ENCODE measurements at places on chromosomes 13 and 19.

DNA sequence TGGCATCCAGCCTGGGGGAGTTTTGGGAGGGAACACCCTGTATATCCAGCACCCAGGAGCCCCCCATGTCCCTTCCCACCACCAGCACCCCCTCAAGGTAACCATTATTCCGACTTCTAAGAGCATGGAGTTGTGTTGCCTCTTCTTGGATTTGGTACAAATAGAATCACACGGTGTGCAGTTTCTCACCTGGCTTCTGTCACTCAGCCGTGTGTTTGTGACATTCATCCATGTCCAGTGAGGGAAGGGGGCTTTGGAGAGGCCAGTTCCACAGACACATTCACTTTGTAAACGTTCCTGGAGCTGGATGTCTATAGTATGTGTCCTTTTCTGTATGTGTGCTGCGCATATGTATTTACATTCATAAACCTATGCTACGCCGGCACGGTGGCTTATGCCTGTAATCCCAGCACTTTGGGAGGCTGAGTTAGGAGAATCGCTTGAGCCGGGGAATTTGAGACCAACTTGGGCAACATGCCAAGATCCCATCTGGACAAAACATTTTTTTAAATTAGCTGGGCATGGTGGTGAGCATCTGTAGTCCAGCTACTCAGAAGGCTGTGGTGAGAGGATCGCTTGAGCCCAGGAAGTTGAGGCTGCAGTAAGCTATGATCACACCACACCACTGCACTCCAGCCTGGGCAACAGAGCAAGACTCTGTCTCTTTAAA is 36.6 kb downstream of the MYH14 start:
- DNase-seq: no peak

DNA sequence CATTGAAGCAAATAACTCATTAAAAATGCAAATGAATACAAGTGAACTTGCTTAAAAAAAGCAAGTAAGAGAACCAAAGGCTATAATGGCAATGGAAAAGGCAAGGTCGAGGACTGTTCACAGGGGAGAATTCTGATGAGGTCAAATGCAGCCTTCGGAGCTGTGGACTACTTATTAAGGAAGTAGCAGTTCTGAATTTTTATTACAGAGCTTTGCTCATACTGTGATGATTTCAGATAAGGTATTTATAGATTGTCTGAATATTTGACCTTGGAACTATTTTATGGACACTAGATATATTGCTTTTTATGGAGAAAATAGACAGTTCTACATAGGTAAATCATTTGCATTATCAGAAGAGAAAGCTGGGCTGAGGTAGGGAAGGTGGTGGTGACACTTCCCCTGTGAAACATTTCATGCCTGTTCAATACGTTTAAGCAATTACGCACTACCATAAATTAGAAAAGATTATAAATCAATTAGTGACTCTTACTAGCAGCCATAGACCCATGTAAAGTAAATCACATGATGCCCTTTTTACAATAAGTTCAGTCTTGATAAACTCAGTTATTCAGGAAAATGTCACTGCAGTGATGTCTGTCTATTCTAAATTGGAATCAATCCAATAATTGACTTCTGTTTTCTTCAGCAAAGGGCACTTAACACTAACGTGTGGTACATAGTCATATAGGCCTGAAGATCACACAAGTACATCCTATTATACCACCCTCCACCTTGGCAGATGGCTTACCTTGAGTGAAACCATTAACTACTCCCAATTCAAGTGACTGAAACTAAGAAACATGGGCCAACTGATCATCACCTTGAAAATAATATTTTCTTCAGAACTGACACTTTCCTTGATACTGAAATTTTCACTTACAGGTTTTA is 260.0 kb downstream of the KLF12 start:
- DNase-seq: no peak

GRCh38 chr13:40640845-40641458 is 25.5 kb downstream of the FOXO1 start:
- no peak for DNase-seq

- DNase-seq: no peak
These were observed 1697.7 kb downstream of the EFNB2 start for GRCh38 chr13:104837756-104838155.

DNA sequence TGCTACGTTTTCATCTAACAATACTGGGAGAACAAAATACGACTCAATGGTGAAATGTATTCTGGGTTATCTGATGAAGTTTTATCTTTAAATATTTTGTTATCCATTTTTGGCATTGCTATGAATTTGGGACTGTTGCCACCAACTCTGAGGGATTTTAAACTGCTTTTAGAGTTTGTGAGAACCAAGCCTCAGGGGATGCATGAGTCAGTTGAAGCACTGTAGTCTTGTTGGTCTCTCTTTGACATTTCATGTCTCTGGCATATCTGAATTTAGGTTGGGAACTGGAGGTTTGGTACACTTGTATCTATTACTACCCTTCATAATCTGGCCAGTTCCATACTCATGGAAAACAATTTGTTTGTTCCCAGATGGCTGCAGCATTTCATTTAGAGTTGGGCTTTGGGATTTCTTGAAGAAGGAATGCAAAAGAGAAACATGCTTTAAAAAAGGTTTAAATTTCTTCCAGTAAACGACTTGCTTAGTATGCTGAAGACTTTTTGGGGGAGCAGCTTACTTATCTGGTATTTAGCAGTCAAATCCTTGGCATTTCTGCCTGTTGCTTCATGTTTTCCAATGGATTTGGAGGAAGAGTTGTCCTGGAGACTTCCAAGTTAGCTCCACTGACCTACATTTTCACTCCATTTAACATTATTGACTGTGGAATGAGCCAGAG is 28.9 kb downstream of the ARHGEF7 start:
- DNase-seq: no peak

GRCh38 chr13:50629497-50629896 is 214.0 kb downstream of the DLEU7 start:
- DNase-seq: no peak

DNA sequence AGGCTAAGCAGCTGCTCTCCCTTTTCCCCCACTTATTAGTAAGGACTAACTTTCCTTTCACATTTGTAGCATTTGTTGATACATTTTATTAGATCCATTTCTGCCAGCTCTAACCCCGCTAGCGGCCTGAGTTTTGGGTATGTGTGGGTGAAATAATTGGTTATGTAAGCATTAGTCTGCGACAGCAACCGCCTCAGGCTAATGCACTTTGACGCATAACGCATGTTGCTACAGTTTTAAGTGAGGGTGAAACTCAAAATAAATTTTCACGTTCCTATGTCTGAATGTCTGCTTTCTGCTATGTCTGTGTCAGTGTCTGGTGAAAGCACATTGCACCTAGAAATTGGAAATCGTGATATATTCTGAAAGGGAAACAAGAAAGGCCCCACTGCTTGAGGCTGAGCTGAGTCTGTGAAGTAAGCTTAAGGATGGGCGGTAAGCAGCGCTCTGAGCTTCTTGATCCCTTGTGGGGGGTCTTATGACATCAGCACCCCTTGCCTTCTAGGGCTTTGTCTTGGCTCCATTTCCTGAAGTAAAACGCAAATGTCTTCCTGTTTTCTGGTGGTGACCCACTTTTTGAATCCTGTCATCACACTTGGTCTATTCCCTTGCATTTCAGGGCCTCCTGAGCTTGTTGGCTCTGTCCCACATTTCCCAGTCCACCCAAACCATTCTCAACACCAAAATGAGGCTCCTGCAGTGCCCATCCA is 648.3 kb upstream of the ARGLU1 start:
- no peak for DNase-seq

DNA sequence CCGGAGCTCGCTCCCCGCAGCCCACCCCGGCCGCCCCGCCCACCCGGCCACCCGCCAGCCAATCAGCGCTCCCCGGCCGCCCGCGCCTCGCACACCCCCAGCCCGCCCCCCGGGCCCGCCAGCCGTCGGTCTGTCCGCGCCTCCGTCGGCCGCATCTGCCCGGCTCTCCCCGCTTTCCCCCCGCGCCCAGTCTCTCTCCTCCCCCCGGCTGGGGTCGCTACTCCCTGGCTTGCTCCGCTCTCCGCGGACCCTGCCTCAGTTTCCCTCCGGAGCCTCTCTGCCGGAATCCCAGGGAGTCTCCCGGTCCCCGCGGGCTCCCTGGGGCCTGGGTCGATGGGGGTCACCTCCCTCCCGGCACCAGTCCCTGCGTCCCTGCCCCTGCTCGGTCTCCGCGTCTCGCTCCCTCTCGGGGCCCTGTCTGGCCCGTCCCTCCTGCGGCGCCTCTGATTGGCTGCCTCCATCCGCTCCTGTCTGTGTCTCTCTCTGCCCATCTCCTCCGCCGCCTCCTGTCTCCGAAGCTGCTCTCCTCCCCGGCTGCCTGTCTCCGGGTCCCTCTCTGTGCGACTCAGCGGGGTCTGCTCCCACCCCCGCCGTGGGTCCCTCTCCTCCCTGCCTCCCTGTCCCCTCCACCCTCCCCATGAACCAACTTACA is 484 bp downstream of the IL11 start:
- DNase-seq: no peak

DNA sequence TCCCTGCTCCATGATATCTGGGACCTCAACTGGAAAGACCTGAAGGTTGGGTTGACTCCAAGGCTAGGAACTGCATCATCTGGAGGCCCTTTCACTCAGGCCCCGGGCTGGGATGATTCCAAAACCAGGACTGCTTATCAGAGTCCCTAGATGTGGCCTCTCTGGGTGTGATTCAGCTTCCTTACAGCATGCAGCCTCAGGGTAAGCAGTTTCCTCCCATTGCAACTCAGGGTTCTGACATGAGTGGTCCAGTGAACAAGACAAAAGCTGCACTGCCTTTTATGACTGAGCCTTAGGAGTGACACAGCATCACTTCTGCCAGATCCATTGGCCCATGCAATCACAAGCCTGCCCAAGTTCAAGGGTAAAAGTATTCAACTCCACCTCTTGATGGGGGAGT is 502.8 kb downstream of the COG6 start:
- DNase-seq: no peak

- no peak for DNase-seq
These were observed 100.6 kb upstream of the PABPC3 start for GRCh38 chr13:24995225-24995804.

All from stimulated activated CD4-positive, alpha-beta T cell treated with anti-CD3 and anti-CD28 coated beads, Interleukin-1b, Interleukin-23, amount 100 ng/mL, for 1 hour (primary cell).